GDM1 (cell line): ENCODE measurements at places on chromosomes 2 and 18.

- no peak for DNase-seq
These were observed 609.5 kb upstream of the SLC8A1 start for GRCh38 chr2:41061356-41061755.

DNA sequence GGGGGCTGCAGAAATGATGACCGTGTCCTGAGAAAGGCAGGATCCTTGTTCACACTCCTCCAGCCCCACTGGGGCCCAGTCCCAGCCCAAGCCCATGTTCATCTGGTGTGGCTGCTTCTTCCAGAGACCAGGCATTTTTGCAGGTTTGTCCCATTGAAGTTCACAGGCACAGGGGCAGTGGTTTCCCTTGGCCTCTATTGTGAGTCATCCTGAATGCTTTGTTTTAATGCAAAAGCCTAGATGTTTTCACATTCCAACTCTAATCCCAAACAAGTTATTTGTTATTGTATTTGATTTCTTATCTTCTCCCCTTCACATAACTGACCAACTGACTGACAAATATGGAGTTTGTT is 426.4 kb upstream of the ID2 start:
- no peak for DNase-seq

GRCh38 chr18:354471-354870 is 86.6 kb upstream of the THOC1 start:
- no peak for DNase-seq

DNA sequence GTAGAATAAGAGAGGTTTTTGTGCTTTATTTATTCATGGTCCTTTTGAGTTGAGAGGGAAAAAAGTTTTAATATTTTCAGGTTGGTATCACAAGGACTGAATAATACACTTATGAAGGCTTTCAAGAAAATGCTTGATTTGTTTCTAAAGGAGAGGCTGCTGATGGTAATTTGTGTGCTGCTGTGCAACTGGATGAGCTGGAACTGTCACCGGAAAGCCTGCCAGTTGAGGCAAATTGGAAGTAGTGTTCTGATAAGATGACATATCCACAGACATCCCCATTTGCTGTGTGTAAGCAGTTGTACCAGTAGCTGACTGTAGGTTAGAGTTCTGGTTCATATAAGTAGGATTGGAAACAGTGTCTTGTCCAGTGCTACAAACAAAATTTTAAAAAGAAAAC is 21.6 kb upstream of the CACNB4 start:
- no peak for DNase-seq
